ENCODE measurements at places on chromosomes 11 and 22. TPM values are rescaled to one million over a fixed set of nuclear protein-coding genes. Genes with fewer than 3 reads are reported as not detected.
A peak's percentile ranks its signal among the peaks of the same experiment; 100 is the strongest.

MMP7 gene
- not detected for total RNA-seq

DNA sequence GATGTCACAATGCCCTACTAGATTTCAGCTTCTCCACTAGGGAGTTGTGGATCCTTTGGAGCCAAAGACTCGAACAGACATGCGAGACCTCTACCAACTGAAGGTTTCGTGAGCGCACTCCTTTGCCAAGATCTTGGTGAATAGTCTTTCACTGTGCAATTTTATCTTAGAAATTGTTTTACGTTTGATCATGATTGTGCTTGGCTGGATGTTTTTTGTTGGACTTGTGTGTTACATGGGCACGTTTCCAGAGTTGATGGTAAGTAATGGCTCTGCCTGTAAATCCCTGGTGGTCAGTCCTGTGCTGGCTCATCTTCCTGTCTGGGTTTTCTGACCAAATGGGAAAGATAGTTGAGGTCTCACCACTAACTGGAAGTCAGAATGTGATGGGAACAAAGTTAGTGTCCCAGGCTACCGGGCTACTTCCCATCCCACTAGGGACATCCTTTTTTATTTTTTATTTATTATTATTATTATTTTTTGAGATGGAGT, at the start of gene MISFA:
MISFA (plus strand) TSS at position 51 of the 492 bp plus-strand sequence; CDS start at position 191, 140 bp downstream.
- no peak for DNase-seq

GRCh38 chr11:28104984-28105383, 3.0 kb downstream of the KIF18A start:
- no peak for DNase-seq

MYH9 gene
- 901 TPM for total RNA-seq

DNA sequence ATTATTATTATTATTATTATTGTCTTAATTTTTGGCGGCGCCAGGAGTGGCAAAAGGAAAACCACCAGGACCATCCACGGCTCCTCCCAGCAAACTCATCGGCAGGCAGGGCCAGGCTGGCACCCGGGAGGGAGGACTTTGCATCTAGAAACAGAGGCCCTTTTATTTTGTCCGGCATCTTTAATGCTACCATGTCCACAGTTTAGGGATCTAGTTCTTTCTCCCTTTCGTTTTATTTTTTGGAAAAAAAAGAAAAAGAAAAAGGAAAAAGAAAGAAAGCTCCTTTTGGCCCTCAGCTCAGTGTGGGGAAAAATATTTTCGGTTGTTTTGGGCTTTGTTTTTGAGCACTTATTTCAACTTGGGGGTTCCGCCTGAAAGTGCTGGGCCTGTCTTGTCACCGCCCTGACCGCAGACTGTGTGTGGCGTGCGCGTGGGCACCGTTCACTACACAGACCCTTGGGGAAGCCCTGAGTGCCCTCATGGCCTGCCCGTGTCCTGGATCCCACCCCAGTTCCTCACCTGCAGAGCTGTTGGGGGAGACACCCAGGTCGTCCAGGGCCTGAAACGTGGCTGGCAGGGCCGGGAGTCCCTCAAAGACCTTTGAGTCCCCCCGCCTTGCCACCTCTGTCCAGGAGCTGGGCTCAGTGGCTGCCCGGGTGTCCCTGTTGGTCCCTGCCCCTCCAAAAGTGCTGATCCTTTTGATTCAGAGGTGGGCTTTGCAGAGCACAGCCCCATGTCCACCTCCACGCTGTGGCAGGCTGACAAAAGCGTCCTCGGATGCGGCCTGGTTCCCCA, 69.1 kb upstream of the PPARA start:
- no peak for DNase-seq

CENPM gene
- total RNA-seq, result 8.4 TPM

- no peak for DNase-seq
Measured at GRCh38 chr22:31867386-31868153, 76.8 kb upstream of the YWHAH start.

OR52A1 gene
- not detected for total RNA-seq

- DNase-seq, result no peak
Measured at GRCh38 chr11:34653851-34654482, 33.1 kb downstream of the EHF start.

- no peak for DNase-seq
Measured at GRCh38 chr11:14232652-14233051, 126.3 kb downstream of the RRAS2 start.

DNA sequence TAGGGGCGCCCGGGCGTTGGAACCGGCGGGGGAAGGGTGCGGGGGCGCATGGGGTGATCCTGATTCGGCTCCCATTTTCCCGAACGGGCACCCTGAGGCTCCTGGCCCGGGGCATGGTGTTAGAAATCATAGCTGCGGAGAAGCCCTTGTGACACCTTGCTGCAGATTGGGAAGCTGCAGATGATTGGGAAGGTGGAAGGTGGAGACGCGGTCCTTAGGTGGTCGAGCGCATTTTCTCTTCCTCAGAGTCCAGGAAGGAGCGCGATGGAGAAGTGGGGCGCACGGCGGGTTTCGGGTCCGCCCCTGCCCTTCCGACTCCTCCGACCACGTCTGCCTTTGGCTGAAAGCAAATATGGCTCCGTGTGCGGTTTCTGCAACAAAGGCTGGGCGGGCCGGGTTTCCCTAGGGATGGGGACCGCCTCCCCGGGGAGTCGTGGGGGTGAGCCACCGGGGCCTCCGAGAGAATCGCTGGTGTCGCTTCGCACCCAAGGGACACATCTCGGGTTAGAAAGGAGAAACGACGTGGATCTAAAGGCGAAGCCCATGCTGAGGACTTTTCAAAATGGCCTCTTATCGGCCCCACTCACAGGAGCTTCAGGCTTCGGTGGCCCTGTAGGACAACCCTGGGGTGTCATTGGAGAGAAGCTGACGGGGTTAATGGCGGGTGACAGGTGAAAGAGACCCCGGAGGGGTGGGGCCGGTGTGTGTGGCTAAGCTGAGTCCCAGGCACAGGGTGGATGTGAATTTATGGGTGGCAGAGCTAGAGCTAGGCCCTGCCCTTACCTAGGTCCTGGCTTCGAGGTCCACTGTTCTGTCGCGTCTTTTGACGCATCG, 707 bp upstream of the FTH1 start:
- peak; percentile 21 for DNase-seq

GRCh38 chr11:102883141-102883540, 8.4 kb upstream of the MMP12 start:
- DNase-seq, result no peak

DNA sequence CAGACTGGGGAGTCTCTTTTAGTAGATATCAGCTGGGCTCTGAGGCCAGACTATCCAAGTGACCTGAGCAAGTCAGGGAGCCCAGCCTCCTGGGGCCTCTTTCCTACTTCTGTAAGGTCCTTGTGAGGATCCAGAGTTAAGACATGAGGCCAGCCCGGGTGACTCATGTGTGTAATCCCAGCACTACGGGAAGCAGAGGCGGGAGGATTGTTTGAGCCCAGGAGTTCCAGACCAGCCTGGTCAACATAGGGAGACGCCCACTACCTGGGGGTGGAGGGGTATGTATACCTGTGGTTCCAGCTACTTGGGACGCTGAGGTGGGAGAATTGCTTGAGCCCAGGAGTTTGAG, 36.9 kb upstream of the POLA2 start:
- DNase-seq, result no peak

SYCE3 gene
- total RNA-seq, result not detected

- DNase-seq, result no peak
Measured at GRCh38 chr22:27203276-27203660, 545.9 kb downstream of the MIAT start.

- no peak for DNase-seq
Measured at GRCh38 chr22:42425337-42425988, 6.7 kb downstream of the NFAM1 start.

GRCh38 chr11:47366020-47366490, 12.3 kb downstream of the SPI1 start:
- no peak for DNase-seq

DNA sequence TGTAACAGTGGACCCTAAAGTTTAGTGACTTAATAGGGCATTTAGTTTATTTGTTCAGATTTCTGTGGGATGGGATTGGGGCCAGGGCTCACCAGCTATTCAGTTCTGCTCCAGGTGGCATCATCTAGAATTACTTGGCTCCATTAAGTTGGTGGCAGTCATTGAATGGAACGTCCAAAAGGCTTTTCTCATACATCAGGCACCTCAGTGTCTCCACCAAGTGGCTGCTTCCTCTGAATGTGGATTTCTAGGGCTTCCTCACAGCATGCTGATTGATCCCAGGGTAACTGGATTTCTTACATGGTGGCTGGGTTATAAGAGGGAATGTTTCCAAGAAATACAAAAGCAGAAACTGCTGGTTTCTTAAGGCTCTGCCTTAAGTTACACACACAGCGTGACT, 34.7 kb downstream of the USP47 start:
- DNase-seq, result no peak

Measured in CD4-positive, alpha-beta T cell (primary cell).